ENCODE measurements at places on chromosomes 4 and X. TPM values are rescaled to one million over a fixed set of nuclear protein-coding genes. Genes with fewer than 3 reads are reported as not detected.

The CSAG1 gene
- polyA plus RNA-seq, result not detected

DNA sequence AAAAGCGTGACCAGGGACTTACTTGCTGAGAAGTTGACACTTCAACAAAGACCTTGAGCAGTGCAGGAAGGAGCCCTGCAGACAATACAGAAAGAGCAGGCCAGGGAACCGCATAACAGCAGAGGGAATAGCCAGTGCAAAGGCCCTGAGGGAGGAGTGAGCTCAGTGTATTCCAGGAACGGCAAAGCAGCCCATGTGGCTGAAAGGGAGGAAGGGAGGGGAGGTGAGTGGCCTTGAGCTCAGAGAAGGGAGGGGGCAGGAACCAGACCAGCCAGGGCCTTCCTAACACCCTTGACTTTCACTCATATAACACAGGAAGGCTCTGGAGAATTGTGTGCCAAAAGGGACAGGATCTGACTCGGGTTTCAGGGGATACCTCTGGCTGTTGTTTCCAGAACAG is 112.2 kb downstream of the BCOR start:
- no peak for DNase-seq

The SERTM2 gene
- 0.06 TPM for polyA plus RNA-seq

GRCh38 chr4:133000012-133000411 is 149.1 kb upstream of the PCDH10 start:
- DNase-seq, result no peak

The SORBS2 gene
- 34.5 TPM for polyA plus RNA-seq

- no peak for DNase-seq
Measured at GRCh38 chr4:183469936-183470335, 25.5 kb downstream of the CDKN2AIP start.

The LRCH2 gene
- polyA plus RNA-seq, result 17.9 TPM

GRCh38 chrX:24282381-24283126 is 31.3 kb downstream of the SUPT20HL2 start:
- peak; percentile 16 for DNase-seq

- DNase-seq, result no peak
Measured at GRCh38 chr4:58093352-58093751, 983.2 kb upstream of the IGFBP7 start.

The NXF3 gene
- polyA plus RNA-seq, result 0.67 TPM

DNA sequence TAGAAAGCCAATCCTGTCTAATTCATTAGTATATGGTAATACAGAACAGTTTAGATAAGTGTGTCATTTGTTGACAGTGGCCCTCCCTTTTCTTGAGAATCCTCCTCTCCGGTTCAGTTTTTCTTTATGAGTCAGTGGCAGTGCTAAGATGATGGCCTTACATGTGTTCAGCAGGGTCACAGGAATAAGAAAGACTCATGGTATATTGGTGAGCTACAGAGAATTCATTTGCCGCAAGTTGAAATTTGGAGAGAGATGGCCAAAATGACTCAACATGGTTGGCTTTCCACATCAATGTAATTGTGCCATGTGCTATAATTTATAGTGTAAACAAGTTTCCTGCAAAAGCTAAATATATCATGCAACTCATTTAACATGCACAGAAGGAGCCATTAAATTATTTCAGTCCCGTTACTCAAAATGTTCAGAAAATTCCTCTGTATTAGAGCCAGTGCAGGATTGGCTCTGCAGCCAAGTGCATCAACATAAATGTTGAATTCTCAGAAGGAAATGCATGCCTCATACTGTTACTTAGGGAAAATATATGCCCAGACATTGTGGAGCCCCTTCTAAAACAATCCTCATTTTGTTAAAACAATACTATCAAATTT is 374.3 kb downstream of the AFF2 start:
- no peak for DNase-seq

The AVPR2 gene
- 0.71 TPM for polyA plus RNA-seq

- no peak for DNase-seq
Measured at GRCh38 chr4:48499551-48500066, 9.6 kb downstream of the ZAR1 start.

DNA sequence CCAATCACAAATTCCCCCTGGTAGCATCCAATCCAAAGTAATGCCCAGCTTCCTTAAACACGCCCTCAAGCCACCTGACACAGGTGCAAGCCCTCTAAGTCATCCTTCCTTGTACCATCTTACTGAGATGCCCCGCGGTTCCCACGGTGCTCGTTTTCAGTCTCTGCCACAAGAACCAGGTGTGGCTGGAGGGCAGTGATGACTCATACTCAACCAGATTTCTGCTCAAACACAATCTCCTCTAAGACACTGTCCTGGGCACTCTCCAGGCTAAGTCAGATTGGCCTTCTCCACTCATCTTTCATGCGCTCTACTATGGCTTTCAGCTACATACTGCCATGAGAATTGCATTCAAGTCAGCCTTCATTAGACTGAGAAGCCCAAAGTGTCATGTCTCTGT is 3.5 kb downstream of the SH3KBP1 start:
- DNase-seq, result no peak

DNA sequence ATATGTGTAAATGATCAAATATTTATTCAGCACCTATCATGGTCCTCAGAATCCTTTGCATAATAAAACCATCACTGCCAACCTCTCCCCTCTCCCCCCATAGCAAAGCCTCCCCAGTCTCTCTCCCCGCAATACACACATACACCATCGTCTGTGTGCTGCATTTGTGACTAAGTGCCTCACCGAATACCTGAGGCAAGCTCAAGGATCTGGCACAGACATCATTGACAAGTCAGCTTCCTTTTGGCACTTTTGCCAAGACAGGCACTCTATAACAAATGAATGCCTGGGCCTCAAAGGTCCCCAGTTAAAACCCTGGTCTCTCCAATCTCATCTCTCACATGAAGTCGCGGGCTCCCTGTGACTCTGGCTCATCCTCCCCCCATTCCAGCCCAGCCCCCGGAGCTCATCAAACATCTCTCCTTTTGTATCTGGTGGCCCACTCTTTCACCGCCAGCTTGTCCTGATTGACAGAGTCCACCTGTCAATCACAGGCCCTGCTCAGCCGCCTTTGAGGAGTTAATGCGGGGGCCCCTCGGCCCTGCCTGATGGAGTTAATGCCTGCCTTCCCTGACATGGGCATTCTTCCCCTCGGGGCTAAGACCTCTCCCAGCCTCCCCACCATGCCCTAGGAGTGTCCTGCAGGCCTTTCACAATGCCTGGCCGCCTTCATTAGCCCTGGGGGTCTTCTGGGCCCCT is 135.8 kb upstream of the ATP6AP2 start:
- no peak for DNase-seq

The HMGN5 gene
- polyA plus RNA-seq, result 31.9 TPM

GRCh38 chr4:34365946-34366345 is 1878.4 kb downstream of the ARAP2 start:
- no peak for DNase-seq

DNA sequence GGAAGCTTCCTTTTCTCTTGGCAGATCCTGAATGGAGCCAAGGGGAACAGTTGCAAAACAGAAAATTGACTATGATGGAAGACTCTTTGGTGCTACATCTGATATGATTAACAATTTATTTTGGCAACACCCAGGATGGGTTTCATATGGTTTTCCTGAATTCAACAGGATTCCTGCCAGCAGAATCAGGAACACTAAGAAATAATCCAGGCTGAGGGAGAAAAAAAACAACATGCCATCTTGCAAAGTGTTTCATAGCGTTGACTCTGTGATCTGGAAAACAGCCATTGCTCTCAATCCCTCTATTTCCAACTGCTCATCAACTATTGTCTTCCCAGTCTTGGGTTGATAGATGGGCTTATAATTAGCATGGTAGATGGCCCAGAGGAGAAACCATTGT is 303.8 kb upstream of the KLF3 start:
- no peak for DNase-seq

The CXorf65 gene
- 0.52 TPM for polyA plus RNA-seq

GRCh38 chr4:126838941-126839679 is 793.6 kb upstream of the INTU start:
- DNase-seq, result no peak

GRCh38 chrX:33129607-33130006 is 81.7 kb downstream of the DMD start:
- no peak for DNase-seq

The SRP72 gene
- 119 TPM for polyA plus RNA-seq

GRCh38 chr4:121449416-121449815 is 68.6 kb upstream of the QRFPR start:
- DNase-seq, result no peak

The NWD2 gene
- 0.03 TPM for polyA plus RNA-seq

GRCh38 chr4:62571494-62571893 is 1371.4 kb downstream of the ADGRL3 start:
- no peak for DNase-seq

DNA sequence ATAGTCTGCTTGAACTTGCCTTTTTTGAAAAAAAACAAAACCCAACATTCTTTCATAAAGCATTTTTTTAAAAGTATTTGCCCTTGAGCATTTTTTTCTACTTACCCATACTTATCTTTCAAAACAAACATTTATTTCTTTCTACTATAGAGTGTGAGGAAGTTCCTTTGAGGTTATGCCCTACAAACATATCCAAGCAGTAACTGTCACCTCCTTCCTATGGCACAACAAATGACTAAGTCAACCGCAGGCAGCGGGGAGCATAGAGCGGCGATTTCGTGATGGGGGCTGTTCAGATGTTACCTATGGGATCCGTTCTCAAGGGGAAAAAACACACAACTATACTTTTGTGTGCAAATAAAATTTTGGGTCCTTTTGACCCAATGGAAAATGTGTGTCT is 19.4 kb downstream of the SPRY1 start:
- DNase-seq, result no peak

DNA sequence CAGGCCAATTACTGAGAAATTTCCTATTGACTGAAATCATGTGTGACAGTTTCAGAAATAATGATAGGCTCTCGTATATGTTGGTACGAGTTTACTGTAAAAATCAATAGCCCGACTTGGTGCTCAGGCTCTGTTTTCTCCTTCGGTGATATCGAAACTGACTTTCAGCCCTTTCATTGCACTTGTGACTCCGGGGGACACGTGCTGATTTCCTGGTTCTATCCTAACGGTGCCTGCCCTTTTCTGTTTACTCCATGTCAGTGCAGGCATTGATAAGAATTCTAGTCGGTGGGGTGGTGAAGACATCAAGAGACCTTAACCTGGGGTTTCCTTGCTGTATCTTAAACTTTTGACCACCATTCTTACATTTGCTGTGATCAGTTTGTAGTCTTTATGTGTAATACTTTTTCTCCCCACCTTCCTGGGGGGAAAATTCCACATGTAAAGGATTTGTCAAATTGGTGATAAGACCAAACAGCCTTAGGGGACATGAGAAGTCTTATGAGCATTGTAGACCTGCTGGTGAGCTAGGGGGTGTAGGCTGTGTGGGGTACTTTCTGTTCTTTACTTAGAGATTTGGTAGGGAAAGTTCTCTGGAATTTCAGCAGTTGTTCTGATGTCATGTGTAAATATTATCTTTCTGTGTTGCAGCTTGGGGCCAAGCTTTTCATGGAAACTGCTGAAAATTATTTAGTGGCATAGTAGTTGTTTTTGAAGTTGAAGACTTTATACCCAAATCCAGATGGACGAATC is 52.7 kb downstream of the TMEM131L start:
- DNase-seq, result no peak

The CPZ gene
- 1.3 TPM for polyA plus RNA-seq

The RTL5 gene
- polyA plus RNA-seq, result 25.6 TPM

- DNase-seq, result no peak
Measured at GRCh38 chr4:185204238-185204910, 574 bp upstream of the CFAP97 start.

- peak; percentile 26 for DNase-seq
Measured at GRCh38 chrX:50002067-50002714, 79.8 kb downstream of the CLCN5 start.

The EMCN gene
- 40.1 TPM for polyA plus RNA-seq

DNA sequence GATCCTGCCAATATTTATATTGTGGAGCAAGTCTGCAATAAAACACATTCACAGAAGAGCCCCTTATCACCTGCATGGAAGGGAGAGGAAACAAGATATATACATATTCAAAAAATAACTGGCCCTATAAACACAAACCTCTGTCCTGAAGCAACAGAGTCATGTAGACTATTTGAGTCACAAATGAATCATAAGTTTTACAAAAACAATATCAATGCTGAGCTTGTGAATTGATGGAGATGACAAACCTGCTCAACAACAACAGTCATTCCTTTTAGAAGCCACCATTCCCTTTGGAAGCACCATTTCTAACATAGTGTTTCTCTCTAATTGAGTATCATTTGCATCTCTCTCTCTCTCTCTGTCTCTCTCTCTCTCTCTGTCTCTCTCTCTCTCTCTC is 313.9 kb downstream of the MID1IP1 start:
- no peak for DNase-seq

GRCh38 chr4:98516441-98517217 is 141.8 kb downstream of the TSPAN5 start:
- no peak for DNase-seq

- no peak for DNase-seq
Measured at GRCh38 chr4:14130551-14130950, 503.0 kb upstream of the BOD1L1 start.

The C4orf36 gene
- 10.2 TPM for polyA plus RNA-seq

The MAGEB10 gene
- polyA plus RNA-seq, result 0.10 TPM
